Upper lobe of left lung (tissue), 6 donors: ENCODE measurements at places on chromosomes 3 and 15. TPM values are rescaled to one million over a fixed set of nuclear protein-coding genes. Genes with fewer than 3 reads are reported as not detected.

Gene SLC12A1
- total RNA-seq: not detected

GRCh38 chr15:52140646-52141045 is 28.1 kb upstream of the BCL2L10 start:
- DNase-seq: no peak
- H3K4me1 ChIP-seq: peaks cover 11% of the 10 kb centered on the region
- H3K4me3 ChIP-seq: no peak overlapping the region
- H3K27me3 ChIP-seq: no peaks in the 10 kb centered on the region
- H3K27ac ChIP-seq: no peak overlapping the region
- no peaks in the 10 kb centered on the region for H3K36me3 ChIP-seq

- no peak overlapping the region for H3K27ac ChIP-seq
- no peaks in the 10 kb centered on the region for H3K36me3 ChIP-seq
- DNase-seq: no peak
- H3K4me3 ChIP-seq: no peak overlapping the region
- no peaks in the 10 kb centered on the region for H3K27me3 ChIP-seq
- H3K4me1 ChIP-seq: no peaks in the 10 kb centered on the region
Measured at GRCh38 chr3:138498991-138499390, 64.6 kb downstream of the ESYT3 start.

DNA sequence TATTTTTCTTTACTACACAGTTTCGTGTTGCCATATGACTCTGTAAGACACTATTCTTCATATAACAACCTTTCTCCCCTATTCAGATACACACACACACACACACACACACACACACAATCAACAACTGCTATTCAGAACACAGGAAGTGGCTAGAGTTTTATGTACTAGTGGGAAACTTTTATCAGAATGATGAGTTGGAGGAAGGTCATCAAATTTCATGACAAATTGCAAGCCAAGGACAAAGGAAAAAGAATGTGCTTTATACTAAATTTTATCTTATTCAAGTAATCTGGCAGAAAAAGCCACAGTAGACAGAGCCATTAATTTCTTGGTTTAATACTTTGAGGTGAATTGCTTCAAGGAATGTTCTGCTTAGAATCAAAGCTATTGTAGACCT is 899.8 kb downstream of the ROBO2 start:
- H3K4me1 ChIP-seq: no peaks in the 10 kb centered on the region
- no peaks in the 10 kb centered on the region for H3K27me3 ChIP-seq
- no peak overlapping the region for H3K4me3 ChIP-seq
- no peak overlapping the region for H3K27ac ChIP-seq
- H3K36me3 ChIP-seq: no peaks in the 10 kb centered on the region
- no peak for DNase-seq
